ENCODE measurements at places on chromosomes 7 and 10. TPM values are rescaled to one million over a fixed set of nuclear protein-coding genes. Genes with fewer than 3 reads are reported as not detected.

The TMEM196 gene
- not detected for polyA plus RNA-seq

DNA sequence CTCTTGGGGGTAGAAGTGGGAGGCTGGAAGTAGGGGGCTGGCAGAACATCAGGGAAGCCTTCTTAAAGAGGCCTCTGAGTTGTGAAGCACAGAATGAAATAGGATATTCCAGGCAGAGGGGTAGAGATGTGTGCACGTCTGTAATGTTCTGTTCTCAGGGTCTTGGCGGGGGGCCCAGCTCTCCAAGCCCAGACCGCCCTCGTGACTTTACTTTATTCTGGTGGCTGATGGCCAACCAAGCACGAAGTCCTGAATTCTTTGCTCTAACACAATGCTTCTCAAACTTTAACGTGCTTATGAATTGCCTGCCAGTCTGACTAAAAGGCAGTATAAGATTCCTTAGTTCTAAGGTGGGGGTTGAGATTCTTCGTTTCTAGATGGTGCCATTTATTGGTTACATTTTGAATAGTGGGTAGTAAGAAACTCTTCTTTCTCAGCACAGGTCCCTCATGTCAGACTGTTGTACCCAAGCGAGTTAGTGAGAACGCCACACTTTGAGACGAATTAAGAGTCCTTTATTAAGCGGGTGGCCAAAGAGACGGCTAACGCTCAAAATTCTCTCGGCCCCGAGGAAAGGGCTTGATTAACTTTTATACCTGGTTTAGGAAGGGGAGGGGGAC lies 8.2 kb downstream of the PRXL2A start:
- no peak for DNase-seq

DNA sequence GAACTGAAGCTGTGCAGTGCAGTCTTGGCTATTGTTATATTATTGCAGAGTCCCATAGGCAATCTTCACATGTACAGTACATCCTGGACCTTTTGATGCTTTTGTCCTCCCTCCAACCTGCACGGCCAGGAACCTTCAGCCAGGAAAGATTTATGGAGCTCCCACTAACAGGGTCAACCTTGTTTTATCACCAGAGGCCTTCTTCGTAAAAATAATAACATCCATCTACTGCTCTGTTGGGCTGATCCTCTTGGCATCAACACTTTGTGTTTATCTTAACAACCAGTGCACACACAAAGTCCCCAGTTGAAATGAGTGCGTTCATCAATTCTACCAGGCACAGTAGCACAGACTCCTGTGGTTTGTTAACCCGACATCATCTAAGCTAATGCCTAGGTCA lies 72.4 kb downstream of the AGMO start:
- DNase-seq: no peak

DNA sequence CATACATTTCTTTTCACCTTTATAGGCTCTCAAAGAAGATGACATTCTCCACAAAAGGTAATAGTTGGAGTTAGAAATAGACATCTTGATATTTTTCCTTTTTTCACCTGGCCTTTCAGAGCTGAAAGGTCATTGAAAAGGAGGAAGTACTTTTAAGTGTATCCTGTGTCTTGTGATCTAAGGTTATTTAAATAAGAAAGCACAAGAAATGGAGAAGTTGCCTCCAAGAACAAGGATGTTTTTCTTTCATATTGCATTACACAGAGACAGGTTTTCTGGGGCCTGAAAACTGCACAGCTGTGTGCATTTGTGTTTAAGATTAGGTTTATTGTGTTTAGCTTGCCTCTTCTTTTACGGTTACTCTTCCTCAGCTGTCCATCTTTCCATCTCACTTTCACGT lies 103.4 kb upstream of the SEMA3D start:
- no peak for DNase-seq

DNA sequence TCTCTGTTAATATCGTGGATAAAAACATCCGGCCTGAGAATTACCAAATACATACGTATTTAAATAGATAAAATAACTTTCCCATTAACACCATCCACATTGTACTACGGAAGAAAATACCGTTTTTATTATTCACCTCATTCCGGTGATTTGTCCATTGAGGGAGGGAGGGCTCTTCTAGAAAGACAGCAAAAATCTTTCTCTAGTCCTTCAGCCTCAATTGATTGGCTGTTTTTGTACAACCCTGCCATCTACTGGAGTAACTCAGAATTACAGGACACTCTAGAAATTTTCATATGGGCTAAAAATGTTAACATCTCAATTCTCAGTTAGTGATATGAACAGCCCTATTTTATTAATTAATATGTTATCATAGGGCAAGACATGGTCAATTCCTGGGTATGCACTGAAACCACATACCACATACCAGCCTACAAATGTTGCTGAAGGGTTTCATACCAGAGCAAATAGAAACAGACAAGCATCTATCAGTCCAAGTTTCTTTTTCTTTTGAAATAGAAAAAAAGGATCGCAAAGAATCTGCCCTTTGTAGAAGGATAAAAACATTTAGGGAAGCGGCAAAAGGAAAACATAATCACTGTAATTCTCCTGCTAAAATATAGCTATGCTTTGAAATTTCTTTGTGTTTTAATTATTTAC lies 55.8 kb upstream of the CDCA7L start:
- peak; percentile 46 for DNase-seq

The GALNT17 gene
- polyA plus RNA-seq: not detected

The DDC gene
- not detected for polyA plus RNA-seq

- no peak for DNase-seq
Observed at GRCh38 chr10:119242186-119242585, 34.8 kb downstream of the GRK5 start.

DNA sequence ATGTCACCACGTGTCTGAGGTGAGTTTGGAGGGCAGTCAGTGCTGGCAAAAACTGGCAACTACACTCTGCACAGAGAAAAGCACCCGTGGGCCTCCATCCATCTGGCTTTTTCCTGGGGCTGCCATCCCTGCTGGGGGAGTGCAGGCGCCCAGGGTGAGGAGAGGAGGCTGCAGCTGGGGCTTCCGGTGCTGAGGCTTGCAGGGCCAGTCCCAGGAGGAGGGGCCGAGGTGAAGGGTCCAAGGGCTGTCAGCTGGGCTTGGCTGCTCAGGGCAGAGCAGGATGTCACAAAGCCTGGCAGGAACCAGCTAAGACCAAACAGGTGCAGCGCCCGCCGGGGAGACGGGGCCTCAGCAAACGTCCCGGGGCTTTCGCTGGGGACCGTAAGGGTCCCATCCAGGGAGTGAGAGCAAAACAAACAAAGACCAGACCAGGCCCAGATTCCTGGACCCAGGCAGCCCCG lies 77.2 kb downstream of the CFAP46 start:
- DNase-seq: no peak

- DNase-seq: no peak
Observed at GRCh38 chr7:128713794-128714193, 25.4 kb upstream of the CALU start.

The LIPN gene
- polyA plus RNA-seq: not detected

- DNase-seq: no peak
Observed at GRCh38 chr7:73572767-73573186, 5.6 kb downstream of the TBL2 start.

GRCh38 chr7:155119801-155120382 lies 49.8 kb downstream of the HTR5A start:
- no peak for DNase-seq

All from BJ (cell line).